ENCODE measurements at places on chromosomes 13 and 19.

DNA sequence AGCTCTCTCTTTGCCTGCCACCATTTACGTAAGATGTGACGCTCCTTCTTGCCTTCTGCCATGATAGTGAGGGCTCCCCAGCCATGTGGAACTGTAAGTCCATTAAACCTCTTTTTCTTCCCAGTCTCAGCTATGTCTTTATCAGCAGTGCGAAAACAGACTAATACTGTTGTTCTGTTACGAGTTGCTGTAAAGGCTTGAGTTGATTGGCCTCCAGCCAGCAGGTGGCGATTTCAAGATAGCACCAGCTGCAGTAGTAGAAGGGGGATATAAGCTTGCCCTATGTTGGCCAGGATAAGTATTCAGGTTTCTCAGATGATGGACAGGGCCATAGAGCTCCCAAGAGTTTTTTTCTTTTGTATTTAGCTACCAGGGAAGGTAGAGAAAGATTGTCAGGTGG, 385.5 kb downstream of the MZT1 start:
- no peak for DNase-seq

- DNase-seq: no peak
Measured at GRCh38 chr19:42397263-42398166, 7.4 kb upstream of the CNFN start.

GRCh38 chr13:60356970-60357369, 40.0 kb upstream of the TDRD3 start:
- DNase-seq: no peak

- DNase-seq: no peak
Measured at GRCh38 chr13:106336668-106337067, 198.8 kb downstream of the EFNB2 start.

- DNase-seq: no peak
Measured at GRCh38 chr19:5809469-5809868, 4.6 kb downstream of the NRTN start.
